ENCODE measurements at places on chromosomes 2 and 18.

DNA sequence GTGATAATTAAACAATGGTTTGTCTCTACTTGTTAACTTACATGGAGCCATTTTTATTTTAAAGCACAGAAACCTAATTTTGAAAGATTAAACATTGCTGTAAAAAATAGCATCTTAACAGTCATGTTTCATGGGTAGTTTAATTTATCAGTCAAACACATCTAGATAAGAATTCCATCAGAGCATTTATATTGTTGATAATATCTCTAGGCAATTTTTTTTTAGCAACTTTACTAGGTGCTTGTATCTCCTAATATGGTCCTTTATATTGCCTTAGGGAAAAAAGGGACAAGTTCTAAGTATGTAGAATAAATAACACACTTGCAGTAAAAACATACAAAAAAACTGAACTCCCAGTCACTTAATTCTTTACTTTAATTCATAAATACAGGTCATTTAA lies 863 bp downstream of the CSRNP3 start:
- no peak for DNase-seq

DNA sequence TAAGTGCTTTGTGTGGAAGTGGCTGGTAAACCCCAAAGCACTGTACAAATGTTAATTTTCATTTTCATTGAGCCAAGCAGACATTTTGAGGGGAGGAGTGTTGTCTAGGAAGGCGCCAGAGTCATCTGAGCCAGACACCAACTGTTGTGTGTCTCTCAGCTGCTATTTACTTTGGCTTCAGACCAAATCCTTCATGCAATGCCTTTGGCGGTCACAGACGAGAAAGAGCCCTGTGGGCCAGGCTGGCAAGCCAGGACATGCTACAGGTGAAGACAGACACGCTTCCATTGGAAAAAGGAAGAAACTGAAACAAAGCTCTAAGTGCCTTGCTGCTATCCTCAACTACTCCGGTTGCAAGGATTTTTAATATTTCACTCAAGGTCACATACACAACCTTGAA lies 115.4 kb upstream of the CDC42EP3 start:
- no peak for DNase-seq

DNA sequence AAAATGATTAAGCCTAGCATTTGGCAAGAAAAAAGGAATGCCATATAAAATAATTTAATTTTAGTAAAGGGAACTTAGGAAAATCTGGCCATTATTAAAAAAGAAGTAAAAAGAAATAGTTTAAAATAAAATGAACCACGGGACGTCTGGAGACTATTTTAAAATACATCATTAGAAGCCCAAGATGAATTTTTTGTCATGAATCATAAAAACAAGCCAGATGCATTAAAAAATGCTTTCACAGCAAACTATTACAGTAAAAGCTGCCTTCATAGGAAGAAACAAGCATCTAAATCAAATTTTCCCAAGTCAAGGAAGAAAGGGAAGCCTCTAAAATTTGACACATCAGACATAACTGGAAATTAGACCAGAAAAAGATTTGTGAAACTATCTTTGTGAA lies 33.0 kb downstream of the COL5A2 start:
- DNase-seq, result no peak

GRCh38 chr18:29018976-29019375 lies 842.0 kb upstream of the CDH2 start:
- DNase-seq, result no peak

DNA sequence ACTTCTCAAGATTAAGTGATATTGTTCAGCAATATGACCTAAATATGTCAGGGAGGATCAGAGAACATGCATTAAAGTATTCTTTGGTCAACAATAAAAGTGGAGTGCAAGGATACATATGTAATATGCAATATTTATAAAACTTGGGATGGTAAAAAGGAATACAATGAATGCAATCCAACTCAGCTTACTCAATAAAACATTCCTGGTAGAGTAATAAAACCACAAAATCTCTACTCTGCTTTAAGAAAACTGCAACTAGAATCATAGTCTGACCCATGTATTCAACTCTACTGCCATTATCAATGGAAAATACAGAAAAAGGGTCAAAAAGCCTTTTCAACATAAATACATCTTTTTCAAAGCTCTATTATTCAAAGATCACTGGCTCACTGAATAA lies 11.6 kb downstream of the IRS1 start:
- DNase-seq, result no peak

DNA sequence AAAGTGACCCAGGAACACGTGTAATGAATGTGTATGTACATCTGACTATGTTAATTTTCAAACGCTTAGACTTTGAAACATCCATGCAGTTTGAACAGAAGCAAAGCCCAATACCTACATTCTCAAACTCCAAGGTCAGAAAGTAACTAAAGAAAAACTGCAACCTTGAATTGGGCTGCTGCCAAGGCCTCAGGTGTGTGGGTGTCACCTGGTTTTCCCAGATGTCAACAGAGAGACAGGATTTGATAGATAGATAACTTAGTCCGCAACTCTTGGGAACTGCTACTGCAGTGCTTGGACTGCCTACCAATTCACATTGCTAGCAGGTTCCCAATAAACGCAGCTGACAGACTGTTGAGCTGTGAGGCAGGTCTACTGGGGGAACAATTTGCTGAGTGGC lies 78.7 kb upstream of the PAPOLG start:
- no peak for DNase-seq

DNA sequence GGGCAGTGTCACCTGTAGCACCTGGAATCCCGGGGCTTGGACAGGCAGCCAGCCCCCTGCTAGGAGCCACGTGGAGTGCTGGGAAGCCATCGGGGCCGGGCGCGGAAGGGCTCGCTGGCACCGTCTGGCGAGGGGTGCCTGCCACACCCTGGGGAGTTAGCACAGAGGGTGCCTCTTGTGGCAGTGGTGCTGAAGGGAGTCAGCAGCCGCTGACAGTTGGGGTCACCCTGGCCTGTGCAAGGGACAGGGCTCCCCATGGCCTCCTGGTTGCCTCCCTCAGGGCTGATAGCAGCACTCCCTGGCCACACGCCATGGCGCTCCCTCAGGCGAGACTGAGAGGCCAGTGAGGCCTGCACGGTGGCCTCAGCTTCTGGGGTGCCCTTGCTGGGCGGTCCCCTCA lies 13.9 kb upstream of the D2HGDH start:
- DNase-seq, result no peak

GRCh38 chr18:68215931-68216330 lies 499.0 kb downstream of the TMX3 start:
- DNase-seq, result no peak
